ENCODE measurements at places on chromosomes 3 and 15.

DNA sequence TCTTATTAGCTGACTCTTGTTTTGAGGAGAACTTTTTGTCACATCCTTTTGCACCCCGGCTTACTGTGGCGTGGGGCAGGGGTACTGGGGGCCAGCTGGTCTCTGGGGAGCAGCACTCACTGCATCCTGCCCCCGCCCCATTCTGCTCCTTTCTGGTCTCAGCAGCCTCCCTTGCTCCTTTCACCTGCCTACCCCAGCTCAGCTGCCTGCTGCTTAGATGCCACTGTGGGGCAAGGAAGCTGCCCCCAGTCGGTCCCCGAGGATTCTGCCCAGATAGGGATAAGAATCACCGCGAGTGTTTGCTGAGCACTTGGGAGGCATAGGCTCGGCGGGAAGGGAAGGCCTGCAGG, 32.0 kb downstream of the APBA2 start:
- DNase-seq: no peak

DNA sequence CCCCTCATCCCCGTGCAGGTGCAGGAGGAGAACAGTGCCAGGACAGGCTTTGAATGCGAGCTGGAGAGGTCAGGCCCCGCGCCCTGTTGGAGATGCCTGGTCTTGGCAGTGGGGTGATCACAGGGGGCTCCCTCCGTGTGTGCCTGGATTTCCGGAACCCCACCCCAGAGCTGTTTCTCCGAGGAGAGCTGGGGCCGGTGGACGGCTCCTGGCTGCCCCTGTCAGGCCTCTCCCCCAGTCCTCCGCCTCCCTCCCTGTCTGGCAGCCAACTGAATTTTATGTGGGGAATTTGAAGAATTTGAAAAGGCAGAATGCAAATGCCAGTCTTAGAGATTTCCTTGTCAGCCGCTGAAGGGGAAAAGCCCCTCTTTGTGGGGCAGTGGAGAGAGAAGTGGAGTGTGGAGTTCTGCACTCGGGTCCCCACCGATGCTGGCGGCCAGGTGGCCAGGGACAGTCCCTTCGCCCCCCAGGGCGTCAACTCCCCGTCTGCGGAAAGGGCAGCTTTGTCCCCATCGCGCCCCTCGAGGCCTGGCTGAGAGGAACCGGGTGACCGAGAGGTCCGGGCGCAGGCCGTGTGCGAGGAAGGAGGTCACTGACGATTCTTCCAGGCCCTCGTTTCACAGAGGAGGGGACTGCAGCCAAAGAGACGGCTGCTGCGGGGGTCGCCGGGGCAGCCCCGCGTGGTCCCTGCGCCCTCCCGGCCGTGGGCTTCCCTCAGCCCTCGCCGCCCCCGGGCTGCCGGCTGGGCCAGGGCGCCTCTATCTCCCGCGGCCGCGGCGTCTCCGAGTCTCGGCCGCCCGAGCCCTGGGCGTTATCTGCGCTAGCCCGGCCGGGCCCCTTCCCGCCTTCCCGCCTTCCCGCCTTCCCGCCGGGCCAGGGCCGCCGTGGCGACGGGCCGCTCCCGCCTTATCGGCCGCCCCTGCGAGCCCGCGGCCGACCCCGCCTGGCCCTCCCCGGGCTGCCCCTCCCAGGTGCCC, 56.0 kb upstream of the LCTL start:
- peak; percentile 57 for DNase-seq

DNA sequence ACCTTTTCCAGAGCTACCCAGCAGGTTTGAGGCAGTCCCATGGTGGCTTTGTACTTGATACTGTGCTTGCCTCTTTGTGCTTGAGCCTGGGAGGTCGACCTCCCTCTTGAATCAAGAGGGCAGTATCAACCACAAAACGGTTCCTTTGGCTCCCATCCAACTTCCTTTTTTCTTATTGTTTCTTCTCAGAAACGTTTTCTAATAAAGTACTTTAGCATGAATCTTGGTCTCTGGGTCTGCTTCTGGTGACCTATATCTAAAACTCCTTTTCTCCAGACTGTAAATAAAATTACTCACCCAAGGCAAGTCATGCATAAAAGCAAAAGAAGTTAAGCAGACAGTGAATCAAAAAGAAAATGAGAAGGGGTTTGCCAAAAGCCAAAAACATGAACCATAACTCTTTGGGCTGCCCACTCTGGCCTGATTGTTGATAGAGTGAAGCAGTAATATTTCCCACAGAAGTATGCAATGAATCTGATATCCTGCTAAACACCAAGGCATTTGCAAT, 112.2 kb upstream of the SLC4A7 start:
- DNase-seq: peak; percentile 64

GRCh38 chr3:115347737-115348136, 200.6 kb upstream of the ZBTB20 start:
- DNase-seq: no peak

DNA sequence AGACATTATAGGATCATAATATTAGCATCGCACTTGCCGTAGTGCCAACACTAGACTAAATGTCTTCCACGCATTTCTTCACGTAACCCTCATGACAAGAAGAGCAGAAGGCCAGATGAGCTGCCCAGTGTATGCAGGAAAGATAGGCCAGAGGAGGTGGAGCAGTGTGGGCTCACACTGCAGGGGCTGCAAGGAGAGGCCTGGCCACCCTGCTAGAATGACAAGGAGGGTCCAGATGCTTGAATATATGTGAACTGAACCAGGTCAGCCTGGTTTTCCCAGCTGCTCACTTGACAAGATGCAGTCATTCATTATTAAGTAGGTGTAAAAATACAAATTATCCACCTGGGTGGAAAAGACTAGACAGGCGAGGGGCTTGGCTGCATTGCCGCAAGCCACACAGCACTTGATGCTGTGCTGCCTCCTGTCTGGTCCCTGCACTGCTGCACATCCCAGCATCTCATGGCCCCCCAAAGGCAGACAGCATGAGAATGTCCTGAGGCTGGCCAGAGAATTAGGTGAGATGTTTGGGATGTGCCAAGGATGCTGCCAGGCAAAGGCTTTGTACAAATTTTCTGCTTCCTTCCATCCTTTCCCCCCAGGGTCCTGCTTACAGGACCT, 115.2 kb downstream of the NTRK3 start:
- DNase-seq: no peak

DNA sequence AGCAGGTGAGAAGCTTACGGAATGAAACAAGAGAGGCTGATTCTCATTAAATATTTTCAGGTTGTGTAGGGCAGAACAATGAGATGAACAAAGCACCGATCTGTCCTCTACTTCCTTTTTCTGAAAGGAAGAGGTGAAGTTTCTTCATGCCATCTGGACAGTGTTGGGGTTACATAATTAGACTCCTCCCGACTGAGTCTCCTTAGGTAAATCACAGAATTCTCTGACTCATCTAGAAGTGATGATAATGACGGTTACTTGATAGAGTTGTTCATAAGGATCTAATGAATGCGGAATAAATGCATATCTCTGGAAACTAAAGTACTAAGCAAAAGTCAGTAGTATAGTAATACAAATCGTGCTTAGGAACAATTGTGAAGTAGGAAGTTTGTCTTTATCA, 21.2 kb downstream of the CRTC3 start:
- peak; percentile 35 for DNase-seq

DNA sequence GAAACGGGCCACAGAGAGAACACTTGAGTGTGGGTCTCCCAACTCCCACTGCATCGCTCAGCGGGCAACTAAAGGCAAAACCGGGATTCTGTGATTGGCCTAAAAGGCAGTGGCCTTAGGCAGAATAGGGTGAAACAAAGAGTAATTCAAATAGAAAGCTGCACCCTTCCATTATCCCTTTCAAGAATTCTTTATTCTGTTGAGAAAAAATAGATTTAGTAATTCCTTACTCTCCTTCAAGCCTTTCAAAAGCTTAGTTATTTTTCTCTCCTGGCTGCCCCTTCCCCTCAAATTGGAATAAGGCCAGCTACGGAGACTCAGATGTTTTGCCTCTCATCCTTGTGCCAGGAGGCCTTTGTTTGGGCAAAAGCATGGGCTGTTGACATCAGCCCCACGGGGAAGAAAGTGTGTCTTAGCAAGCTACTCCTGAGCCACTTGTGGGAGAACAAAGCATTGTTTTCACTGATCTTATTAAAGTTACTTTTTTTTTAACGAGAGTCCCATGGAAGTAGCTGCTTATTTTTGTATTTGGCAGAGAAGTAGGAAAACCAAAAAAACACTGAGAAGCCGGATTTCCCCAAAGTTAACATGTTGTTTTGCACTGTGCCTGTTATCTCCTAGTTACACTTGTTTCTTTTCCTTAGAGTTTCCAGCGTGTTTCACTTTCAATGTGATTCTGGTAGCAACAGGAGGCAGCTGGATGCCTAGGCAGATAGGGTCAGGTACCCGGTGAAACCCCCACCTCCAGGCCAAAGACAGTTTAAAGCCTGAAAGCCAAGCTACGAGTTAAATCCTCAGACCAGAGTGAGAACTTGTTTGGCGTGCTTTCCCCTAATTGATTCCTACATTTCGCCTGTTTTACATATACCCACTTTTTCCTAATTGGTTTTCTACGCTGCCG, 2.2 kb downstream of the ST6GAL1 start:
- no peak for DNase-seq

DNA sequence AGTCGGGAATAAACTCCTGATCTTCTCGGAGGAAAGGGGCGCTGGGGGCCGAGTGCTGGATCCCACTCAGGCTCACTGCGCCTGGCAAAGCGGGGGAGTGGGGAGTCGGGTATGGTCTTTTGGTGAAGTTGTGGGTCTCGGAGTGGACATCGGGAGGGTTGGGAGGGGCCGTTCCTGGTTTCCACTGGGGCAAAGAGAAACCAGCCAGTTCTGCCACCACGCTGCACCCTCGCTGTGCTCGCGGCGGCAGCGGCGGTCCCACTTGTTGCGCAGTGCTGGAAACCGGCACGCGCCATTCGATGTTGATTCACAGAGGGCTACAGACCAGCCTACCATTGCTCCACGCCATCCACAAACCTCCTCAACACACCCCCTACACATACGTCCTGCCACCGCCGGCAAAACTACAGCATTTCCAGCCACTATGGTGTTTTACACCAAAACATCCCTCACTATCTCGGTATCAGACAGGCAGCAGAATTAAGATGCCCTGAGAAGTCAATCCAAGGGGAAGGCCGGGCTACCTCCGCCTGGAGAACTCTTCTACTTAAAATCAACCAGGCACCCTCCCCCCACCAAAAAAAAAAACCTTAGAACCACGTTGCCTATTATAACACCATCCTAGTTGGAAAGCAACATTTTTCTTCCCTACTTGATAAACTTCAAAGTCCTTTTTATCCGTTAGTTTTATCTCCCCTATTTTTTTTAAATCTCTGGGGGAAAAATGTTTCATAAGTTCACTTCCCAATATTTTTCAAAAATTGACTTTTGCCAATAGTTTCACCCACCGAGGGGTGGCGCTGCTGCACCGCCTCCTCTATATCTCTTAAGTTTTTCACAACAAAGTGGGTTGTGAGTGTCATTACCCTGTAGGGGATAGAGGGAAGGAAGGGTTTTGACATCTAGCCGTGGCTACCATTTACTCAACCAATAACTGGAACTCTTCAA, 3.6 kb downstream of the BCL6 start:
- peak; percentile 80 for DNase-seq
